Substantia nigra (tissue), 51 donors: ENCODE measurements at places on chromosomes 11 and 22.

- DNase-seq = no peak
Observed at GRCh38 chr11:104705490-104706190, 192.6 kb downstream of the CASP12 start.

DNA sequence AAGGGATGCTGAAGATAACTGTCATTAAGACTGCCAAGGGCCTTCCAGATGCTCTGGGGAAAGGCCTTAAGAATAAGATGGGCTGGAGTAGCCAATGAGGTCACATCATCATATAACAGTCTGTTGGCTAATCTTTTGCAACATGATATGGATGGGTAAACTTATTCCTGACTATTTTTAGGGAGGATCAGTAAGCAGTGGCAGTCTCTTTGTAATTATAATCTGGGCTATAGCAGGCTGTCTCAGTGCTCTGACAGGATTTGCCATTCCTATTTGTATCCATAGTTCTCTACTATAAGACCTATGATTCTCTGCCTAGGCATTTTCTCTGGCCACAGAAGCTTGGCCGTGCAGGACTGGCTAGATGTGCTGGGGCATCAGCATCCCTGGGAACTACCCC, 16.1 kb upstream of the CALCB start:
- DNase-seq = no peak

- no peak for DNase-seq
Observed at GRCh38 chr11:5223146-5223545, 3.7 kb downstream of the HBB start.

DNA sequence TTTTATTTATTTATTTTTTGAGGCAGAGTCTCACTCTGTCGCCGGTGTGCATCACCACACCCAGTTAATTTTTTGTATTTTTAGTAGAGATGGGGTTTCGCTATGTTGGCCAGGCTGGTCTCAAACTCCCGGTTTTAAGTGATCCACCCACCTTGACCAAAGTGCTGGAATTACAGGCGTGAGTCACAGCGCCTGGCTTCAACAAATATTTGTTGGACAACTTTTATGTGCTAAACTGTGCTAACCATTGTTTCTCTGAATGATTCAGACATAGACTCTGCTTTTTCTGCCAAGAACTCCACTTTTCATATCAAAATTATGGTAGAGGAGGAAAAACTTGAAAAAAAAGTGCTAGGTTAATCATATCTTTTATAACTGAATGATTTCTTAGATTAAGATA, 36.3 kb downstream of the MMP7 start:
- DNase-seq = no peak

DNA sequence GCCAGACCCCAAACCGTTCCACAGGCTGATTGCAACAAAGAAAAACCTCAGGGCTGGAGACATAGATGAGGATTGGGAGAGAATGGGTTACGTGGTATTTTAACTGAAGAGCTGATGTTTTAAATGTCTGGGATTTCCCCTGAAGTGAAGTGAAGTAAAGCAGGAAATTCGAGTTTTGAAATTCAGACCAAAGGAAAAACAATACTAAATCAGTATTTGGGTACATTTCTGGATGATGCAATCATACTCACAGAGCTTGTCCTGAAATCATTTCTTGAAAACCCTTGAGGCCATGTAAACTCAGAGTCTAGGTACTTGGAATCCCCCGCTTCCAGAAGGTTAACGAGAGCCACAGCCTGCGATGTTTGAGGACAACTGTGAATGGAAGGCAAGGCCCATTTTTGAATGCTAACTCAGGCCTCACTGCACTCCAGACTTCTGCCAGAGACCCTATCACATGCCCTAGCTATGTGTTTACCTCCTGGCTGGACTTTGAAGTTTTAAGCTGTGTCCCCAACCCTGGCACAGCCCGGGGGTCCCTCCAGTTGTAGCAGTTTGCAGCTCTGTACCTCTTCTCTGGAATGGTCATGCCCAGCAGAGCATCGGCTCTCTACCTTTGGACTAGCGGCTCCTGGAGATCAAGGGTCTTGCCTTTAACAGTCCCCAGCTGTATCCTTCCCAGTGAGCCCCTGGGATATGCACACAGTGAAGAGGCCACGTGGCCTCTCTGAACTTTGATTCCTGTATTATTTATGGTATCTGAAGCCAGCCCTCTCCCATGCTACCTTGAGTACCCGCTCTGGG, 5.4 kb upstream of the FTH1 start:
- DNase-seq = no peak

GRCh38 chr11:36253238-36253637, 36.0 kb downstream of the COMMD9 start:
- DNase-seq = no peak

DNA sequence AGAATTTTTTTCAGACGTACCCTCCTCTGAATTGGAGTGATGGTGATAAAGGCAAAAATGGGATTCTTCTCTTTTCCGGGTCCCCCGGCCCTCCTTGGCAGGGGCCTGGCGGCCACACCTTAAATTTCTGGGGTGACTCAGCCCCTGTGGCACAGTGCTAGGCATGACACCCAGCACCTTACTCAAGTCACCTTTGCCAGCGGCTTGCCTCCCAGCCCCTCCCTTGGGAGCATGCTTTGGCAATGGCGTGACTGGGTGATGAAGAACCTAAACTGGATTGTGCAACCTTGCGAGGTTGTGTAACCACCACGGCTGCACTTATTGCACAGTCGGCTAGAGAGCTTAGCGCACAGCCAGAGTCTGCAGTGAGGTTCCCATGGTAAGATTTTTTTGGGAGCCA, 16.2 kb upstream of the LDLRAD3 start:
- DNase-seq = no peak

GRCh38 chr11:67384851-67385366, 6.9 kb upstream of the RAD9A start:
- no peak for DNase-seq

DNA sequence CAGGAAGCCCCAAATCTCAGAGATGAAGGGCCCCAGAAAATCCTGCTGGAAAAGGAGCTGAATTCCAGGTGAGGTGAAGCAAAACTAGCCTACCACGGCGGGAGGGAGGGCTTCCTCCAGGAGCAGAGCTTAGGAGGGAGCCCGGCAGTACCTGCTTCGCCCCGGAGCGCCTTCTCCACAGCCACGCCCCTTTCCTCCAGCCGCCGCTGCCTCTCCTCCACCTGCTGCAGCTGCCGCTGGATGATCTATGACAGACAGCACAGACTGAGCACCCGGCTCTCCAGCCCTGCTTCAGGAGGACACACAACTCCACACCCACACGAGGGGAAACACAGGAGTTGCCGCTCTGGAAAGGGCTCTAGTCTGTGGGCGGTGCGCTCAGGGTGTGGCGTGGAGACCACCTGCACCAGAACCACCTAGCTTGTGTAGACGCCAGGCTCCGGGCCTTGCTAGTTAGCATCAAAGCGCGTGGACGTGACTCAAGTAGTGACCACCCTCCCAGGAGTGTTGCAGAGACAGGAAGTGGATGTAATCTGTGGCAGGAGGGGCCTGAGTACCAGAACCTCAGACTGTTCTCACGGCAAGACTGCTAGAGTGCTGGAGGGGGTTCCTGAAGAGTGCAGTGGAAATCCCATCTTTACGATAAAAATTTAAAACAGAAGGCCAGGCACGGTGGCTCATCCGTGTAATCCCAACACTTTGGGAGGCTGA, 34.6 kb upstream of the BID start:
- no peak for DNase-seq

DNA sequence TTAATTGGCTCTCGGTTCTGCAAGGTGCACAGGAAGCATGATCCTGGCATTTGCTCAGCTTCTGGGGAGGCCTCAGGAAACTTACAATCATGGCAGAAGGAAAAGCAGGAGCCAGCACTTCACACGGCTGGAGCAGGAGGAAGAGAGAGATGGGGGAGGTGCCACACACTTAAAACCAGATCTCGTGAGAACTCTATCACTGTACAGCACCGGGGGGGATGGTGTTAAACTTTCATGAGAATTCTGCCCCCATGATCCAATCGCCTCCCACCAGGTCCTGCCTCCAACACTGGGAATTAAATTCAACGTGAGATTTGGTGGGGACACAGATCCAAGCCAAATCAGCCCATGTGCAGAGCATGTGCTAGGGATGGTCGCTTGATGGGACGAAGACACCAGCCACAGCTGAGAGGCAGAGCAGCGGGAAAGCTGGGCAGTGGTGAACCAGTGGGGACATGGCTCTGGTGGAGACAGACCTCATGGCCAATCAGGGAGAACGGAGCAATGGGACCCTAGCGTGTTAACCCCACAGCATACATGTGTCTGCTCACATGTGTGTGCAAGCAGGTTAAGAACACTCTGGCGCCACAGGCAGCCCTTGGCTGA, 6.2 kb downstream of the TANGO2 start:
- DNase-seq = no peak

- peak; percentile 76 for DNase-seq
Observed at GRCh38 chr11:61699737-61700160, 19.6 kb downstream of the DAGLA start.

DNA sequence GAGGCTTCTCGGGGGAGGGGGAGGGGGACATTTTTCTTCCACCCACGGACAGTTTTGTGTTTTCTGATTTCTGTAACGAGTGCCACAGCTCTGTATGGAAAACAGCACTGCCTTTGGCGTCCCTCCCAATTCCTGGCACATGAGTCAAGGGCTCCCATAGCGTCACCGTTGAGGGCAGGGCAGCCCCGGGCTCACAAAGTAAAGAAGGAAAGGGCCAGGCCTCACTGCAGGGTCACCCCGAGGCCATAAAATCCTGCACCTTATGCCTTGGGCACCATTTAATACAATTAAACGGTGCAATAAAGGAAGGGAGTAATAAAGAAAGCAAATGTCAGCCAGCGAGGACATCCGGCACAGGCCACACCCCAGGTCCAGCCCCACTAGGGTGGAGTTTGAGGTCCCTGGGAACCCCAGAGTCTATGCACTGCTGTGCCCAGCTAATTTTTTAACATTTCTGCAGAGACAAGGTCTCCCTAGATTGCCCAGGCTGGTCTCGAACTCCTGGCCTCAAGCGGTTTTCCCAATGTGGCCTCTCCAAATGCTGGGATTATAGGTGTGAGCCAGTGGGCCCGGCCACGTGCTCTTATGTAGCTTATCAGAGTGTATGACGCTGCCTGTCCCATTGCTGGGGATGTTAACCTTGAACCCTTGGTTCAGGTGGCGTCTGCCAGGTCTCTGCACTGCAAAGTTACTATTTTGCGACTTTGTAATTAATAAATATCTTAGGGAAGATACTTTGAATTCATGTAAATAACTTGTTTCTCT, 13.6 kb upstream of the MUC2 start:
- no peak for DNase-seq

- DNase-seq = no peak
Observed at GRCh38 chr22:41845380-41846267, 12.7 kb downstream of the SREBF2 start.

GRCh38 chr11:2186669-2187279, 15.2 kb upstream of the TH start:
- DNase-seq = no peak

DNA sequence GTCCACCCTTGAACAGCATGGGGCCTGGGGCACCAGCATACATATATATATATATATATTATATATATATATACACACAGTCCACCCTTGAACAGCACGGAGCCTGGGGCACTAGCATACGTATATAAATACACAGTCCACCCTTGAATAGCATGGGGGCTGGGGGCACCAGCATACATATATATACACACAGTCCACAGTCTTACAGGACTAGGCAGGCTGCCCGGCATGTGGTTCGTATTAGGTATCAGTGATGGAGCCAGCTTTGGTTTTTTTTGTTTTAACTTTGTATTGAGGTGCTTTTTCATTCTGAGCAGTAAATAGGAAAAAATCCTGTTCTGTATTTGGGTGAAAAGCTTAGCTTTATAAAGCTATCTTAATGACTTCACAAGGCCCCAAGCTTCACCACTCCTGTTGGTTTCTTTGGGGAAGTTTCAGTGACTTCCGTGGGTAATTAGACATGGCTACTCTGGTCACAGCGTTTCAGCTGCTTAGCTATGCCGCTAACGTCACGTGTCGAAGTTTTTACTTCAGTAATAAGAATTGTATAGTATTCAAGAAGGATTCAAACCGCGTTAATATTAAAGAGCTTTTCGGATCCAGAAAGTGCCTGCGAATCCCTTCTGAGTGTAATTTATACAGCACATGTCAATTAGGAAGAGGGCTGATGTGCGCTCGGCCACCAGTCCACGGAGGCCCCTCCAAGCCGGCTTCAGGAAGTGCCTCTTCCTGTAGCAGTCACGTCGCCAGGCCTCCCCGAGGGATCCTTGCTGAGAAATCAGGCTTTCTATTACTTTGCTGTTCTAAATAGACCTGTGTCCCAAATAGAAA, 179.7 kb downstream of the TBC1D22A start:
- no peak for DNase-seq

GRCh38 chr11:9126636-9127035, 35.2 kb upstream of the SCUBE2 start:
- no peak for DNase-seq

- DNase-seq = no peak
Observed at GRCh38 chr11:64750361-64751054, 6.6 kb upstream of the RASGRP2 start.

DNA sequence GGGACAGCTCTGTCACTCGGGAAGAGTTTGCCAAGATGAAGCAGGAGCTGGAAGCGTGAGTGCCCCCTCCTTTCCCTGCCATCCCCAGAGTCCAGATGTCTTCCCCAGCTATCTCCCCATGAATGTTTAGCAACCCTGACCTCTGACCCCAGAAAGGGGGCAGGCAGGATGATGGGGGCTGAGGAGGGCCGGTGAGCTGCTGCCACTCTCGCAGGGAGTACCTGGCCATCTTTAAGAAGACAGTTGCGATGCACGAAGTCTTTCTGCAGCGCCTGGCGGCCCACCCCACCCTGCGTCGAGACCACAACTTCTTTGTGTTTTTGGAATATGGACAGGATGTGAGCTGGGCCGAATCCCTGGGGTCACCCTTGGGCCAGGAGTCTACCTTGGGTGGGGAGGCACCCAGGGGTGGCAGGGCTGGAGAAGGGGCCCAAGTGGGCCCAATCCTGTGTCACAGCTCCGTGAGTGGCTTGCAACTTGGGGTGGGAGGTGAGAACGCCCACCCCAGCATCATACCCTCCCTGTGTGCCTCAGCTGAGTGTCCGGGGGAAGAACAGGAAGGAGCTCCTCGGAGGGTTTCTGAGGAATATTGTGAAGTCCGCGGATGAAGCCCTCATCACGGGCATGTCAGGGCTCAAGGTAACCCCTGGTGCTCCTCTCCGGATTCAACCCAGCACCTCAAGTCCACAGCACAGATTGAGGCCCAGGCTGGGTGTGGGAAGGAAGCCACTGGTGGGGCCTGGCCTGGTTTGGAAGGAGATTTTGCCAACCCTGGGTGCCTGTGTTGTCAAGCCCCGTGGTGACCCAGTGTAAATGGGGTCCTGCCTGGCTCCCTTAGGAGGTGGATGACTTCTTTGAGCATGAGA, 7.5 kb downstream of the CFL1 start:
- DNase-seq = no peak
